COR-L47 (cell line): ENCODE measurements at places on chromosomes 5 and 9.

GRCh38 chr5:56175488-56175887 lies 57.6 kb downstream of the ANKRD55 start:
- DNase-seq = no peak

DNA sequence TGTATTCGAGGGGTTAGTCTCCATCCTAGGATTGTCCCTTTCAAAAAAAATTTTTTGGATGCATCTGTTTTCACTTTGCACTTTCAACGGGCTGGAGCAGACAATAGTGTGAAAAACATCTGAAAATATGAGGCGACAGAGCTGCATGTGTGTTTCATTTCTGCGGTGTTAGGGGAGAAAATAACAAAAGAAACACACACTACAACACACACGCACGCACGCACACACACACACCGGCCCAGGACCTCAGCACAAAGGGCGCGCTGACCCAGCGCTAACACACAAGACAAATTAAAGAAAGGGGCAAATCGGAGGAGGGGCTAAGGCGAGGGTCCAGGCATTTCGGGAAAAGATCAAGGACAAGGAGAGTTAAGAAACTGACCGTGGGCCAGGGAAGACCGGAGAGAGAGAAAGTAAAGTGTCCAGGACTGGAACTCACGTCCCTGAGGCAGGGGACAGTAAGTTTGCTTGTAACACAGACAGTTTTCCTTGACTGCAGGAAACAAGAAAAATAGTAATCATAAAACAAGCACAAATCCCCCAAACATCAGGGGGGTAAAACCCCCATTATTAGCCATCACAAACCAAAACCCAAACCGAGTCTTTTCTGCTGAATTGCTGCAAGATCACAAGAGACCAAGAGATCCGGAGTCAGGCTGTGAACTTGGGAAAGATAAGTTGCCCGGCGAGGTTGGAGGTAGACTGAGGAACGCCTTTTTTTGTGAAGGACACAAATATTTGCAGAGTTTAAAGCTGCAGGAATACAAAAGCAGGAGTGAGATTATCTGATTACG lies 302.1 kb downstream of the PARP8 start:
- DNase-seq = no peak

DNA sequence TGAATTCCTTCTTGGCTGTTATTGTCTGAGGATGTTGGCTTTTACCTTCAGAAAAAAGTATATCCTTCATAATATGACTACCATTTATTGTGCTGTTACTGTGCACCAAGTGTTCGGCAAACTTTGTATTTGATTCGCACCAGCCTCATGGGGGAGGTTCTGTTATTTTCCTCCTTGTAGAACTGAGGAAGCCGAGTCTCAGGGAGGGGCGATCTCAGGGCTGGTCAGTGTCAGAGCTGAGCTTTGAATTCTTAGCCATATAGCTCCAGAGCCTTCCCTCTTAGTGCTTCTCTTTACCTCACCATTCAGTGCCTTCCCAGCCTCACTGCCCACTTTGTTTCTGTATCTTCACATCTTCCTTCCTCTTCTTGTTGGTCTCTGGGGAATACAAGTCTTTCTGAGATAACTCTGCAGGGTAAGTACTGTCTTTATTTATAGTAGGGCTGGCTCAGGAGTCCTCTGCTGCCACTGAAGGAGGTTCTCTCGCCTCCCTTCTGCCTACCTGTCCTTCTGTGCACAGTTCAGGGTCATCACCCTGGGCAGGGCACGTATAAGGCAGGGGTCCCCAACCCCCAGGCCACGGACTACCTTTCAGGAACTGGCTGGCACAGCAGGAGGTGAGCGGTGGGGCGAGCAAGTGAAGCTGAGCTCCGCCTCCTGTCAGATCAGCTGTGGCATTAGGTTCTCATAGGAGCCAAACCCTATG lies 48.4 kb downstream of the GALNT10 start:
- no peak for DNase-seq

DNA sequence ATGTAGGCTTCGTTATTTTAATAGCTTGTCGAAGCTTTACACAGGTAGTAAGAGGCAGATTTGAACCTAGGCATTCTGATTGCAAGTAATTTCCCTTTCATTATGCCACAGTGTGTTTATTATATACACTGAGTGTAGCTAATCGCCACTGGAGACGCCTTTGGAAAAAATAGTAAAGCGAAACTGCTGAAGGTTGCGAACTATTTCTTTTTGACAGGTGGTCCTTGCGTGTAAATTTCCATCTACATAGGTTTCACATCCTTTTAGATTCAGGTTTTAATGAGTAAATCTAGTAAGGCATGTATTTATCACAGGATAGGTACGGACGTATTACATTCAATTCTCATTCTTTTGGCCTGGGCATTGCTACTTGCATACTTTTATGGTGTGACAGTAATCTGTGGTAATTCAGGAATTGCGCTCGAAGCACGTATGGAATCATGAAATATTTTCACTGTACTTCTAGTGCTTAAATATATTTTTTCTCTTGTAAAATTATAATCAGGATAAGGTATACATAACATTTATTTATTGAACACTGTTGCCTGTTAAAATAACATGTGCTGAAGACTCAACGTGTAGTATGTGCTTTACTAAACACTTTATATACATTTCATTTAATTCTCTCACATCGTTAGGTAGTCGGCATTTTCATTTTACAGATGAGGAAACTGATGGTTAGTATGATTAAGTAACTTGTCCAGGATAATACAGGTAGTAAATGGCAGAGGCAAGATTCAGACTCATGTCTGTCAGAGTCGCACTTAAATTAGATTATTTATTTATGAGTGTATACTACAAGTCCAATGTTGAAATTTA lies 1.8 kb downstream of the MARCHF6 start:
- no peak for DNase-seq

DNA sequence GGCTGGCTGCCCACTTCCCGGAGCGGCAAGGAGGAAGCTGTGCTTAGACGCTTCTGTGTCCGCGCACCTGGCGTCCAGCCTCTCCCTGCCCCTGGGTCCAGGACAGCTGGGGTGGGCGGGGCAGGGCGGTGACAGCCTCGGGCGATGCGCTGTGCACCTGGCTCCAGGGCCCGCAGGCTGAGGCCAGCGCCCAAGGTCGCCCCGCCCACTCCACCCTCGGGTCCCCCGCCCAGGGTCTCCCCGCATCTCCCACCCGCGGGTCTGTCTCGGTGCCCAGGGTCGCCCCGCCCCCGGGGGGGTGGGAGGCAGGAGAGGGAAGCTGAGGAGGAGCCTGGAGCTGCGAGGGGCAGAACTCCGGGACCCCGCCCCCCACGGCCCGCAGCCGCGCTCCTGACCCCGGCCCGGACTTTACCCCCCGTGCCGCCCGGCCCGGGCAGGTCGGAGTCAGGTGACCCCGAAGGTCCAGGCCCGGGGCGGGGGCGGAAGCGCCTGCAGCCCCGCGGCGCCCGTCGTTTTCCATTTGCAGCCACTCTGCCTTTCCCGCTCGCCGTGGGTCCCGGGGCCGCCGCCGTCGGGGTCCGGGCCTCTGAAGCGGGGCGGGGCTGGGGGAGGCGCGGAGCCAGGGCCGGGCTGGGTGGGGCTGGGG lies at the start of gene ENTPD8:
Gene ENTPD8, minus strand, starts transcription at position 69 of the 646 bp plus-strand sequence. CDS start 3,072 bp downstream, outside the sequence.
- peak; percentile 83 for DNase-seq

GRCh38 chr5:172491481-172491880 lies 37.2 kb upstream of the SH3PXD2B start:
- no peak for DNase-seq

- DNase-seq = no peak
Measured at GRCh38 chr5:14267991-14268708, 125.0 kb downstream of the TRIO start.

DNA sequence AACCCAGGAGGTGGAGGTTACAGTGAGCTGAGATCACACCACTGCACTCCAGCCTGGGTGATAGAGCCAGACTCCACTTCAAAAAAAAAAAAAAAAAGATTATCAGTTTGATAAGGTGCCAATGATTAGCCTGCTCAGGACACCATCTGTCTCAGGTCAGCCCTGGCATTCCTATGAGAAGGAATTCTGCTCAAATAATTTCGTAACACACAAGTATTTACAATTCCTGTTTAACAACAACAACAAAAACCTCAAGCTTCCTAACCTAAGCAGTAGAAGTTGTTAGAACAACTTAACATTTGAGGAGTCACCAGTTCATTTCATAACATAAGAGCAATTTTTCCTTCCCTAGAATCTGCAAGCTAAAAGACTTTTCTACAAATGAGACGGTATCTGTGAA lies 85.0 kb downstream of the LHFPL2 start:
- no peak for DNase-seq

DNA sequence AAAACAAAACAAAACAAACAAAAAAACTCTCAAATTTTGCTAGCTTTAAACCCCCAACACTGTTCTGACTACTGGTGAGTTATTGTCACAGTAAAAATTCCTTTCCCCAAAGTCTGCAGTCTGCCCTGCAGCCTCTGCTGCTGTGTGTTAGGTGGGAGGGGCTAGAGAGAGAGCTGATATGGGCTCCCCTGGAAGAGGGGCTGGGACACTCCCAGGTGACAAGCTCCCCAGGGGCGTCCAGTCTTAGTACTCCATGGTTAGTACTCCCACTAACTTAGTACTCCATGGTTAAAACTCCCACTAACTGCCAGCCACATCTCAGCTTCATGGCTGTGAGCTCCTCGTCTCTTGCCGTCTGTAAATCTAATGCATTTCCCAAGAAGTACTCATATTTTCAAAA lies 191.9 kb downstream of the FANCC start:
- no peak for DNase-seq

GRCh38 chr9:130996205-130996604 lies 12.8 kb upstream of the LAMC3 start:
- DNase-seq = no peak

DNA sequence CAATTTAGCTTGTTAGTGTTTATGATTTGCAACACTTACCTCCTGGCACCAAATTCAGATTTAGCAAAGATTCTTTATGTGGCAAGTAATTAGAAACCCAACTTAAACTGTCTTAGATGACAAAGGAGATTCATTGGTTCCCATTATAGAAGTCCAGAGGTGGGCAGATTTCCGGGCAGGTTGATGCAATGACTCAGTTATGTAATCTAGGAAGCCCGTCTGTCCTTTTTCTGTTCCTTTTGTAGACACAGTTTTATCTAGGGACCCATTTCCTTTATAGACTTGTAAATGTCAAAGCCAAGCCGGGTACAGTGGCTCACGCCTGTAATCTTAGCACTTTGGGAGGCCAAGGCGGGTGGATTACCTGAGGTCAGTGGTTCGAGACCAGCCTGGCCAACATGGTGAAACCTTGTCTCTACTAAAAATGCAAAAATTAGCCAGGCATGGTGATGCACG lies 20.3 kb upstream of the ANKRD33B start:
- no peak for DNase-seq

GRCh38 chr5:84378961-84379360 lies 5.7 kb downstream of the EDIL3 start:
- DNase-seq = no peak

DNA sequence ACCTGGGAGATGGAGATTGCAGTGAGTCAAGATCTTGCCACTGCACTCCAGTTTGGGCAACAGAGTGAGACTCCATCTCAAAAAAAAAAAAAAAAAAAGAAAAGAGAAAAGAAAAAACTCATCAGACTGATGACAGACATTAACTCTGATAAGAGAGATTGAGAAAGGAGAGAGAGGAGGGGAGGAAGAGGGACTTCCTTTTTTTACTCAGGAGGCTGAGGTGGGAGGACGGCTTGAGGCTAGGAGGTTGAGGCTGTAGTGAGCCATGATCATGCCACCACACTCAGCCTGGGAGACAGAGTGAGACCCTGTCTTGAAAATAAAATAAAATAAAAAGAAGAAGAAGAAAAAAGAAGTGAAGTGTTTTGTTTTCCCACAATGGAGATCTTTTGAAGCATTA lies 9.7 kb upstream of the MSMP start:
- no peak for DNase-seq

DNA sequence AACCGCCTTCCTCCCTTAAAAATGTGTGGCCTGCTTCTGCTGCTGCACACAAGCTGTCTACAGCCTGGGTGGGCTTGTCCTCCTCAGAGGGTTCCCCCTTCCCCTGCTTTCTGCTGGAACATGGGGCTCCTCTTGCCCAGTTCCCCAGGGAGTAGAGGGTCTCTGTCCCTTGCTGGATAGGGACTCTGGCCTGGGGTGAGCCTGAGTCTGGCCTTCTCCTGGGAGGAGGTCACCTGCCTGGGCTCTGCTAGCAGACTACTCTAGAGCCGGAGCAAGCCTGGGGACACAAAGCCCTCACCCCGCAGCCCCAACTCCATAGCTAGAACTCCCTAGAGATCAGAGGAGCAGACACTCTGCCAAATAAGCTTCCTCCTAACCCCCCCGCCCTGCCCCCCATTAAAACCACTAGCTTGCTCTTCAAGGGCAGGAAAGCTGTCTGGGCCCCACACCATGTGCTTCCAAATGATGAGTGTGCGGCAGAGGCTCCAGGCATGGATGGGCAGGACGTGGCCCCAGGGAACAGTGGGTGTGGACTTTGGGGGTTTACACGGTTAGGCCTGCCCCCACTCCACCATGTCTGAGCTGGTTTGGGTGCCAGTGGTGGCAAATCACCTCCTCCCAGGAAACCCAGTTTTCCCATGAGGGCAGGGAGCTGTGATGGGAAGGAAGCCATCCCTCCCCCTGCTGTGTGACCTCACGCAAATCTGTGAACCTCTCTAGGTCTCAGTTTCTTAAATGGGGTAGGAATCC lies 10.0 kb downstream of the TCF7 start:
- no peak for DNase-seq

GRCh38 chr5:173395933-173396308 lies 67.7 kb upstream of the STC2 start:
- DNase-seq = no peak

DNA sequence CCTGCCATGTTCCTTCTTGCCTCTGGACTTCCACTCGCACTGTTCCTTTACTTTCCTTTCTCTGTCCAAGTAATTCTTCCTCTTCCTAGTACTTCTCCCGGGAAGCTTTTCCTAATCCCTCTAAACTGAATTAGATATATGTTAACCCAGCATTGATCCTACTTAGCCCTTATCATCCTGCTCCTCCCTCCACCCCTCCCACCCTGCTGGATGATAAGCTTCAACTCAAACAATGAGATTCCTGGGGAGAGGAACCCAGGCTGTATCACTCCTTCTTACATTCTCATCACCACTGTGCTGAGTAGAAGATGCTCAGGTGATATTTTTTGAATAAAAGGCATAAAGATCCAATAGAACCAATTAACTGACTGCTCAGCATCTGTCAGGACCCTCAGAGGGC lies 45.7 kb downstream of the CDK5RAP2 start:
- DNase-seq = no peak

DNA sequence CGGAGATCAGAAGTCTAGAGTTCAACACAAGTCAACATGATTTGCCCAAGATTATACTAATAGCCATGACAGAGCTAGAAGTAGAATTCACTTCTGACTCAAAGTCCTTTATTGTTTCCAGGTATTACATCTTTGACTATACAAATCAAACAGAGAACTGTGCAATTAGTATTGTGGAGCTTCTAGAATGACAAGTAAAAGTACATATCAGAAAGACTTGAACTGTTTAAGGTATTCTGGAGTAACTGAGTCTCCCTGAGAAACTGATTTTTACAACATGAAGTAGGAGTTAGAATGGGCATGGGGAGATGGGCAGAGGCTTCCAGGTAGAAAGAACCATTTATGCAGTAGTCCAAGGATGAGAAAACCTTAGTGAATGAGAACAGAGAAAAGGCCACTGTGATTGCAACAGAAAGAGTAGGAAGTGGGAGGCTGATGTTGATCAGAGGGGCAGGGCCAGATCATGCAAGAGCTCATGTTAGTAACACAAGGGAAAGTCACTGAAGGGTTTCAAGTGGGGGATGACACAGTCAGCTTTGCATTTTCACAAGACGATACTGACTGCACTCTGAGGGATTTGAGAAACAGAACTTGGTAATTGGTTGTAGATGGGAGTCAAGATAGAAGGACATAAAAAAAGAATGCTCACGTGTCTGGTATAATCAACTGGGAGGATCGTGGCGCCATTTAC lies 280.7 kb downstream of the RFX3 start:
- peak; percentile 90 for DNase-seq

GRCh38 chr5:132256086-132256782 lies 1.3 kb upstream of the PDLIM4 start:
- DNase-seq = no peak

- no peak for DNase-seq
Measured at GRCh38 chr9:110835404-110835803, 166.8 kb downstream of the MUSK start.
